ENCODE measurements at places on chromosomes 16 and 17.
A peak's percentile ranks its signal among the peaks of the same experiment; 100 is the strongest.

DNA sequence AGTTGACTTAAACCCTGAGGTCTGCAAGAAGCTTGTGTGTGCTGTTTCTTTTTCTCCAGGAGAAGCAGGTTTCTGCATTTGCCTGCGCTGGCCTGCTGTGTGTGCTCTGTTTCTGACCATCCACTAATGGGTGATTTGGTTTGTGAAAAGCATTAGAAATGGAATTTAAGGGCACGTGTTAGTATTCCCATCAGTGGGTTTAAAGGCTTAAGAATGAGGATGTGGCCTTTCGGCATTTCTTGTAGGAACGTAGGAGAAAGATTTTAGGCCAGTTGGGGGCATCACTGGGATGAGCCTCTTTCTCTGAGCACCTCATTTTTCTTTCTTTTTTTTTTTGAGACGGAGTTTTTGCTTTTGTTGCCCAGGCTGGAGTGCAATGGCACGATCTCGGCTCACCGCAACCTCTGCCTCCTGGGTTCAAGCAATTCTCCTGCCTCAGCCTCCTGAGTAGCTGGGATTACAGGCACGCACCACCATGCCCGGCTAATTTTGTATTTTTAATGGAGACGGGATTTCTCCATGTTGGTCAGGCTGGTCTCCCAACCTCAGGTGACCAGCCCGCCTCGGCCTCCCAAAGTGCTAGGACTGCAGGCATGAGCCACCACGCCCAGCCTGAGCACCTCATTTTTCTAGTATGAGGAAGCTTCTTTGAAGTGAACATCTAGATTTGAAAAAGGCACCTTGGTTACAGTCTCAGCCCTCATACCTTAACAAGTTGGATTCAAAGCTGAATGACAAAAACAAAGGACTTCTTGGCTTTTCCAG, 110.3 kb downstream of the BANP start:
- DNase-seq, result no peak

DNA sequence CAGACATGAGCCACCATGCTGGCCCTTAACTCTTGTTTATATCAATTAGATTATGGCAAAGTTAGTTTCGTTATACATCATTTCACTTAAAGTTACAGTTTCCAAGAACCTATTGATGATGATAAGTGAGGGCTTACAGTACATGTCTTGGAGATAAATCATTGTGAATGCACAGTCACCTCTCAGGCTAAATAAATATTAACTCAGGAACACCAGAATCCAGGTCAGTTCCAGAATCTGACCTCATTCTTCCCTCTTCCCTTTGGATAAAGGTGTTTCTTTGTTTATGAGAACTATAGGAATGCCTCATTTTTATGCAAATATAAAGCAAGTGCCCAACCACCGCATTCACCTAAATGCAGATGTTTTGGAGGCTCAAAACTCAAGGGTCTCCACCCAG, 48.4 kb upstream of the CRYM start:
- no peak for DNase-seq

GRCh38 chr17:48592577-48592976, 1.0 kb downstream of the HOXB5 start:
- no peak for DNase-seq

GRCh38 chr17:77188084-77189066, 47.6 kb downstream of the SEC14L1 start:
- DNase-seq, result no peak

GRCh38 chr16:27230562-27231001, 27.3 kb downstream of the KDM8 start:
- DNase-seq, result peak; percentile 75

- no peak for DNase-seq
Observed at GRCh38 chr16:66199189-66199588, 167.3 kb upstream of the CDH5 start.

DNA sequence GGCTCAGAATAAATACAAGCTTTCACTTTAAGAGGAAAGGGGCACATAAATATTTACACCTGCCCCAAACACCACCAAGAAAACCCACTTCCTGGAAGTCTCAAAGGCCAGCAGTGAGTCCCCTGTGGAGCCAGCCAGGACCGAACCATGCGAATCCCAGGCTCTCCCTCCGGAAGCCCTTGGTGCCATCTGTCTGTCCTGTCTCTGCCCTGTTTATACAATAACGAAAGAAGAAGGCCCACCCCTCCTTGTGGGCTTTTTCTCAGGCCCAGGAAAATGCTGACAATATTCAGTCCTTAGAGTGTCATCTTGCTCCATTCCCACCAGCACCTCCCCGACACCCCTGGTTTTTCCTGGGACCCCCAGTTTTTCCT, 3.6 kb upstream of the SLC6A4 start:
- no peak for DNase-seq

GRCh38 chr17:12727076-12727760, 61.5 kb downstream of the MYOCD start:
- no peak for DNase-seq

DNA sequence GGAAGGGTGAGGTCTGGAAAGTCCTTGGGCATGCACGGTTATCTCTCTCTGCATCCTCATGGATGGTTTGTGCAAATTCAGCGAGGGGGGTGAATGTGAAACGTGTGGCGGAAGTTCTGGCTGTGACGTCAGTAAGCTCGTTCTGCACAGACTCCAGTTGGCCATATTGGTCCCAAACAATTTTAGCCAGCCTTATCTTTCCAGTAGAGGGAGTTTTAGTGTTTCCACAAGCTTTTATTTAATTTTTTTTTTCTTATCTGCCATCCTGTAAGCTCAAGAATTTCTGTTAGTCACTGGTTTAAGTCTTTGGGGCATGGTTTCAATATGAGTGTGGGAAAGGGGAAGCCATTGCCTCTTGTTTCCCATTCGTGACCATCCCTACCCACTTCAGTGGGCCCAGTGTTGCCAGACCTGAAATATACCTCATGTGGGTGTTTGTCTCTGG, 39.0 kb downstream of the HLF start:
- DNase-seq, result no peak
